NCI-H1048 (cell line): ENCODE measurements at places on chromosomes 7 and 10.

- DNase-seq: no peak
These were observed 157.0 kb downstream of the PRKAG2 start for GRCh38 chr7:151719897-151720242.

- no peak for DNase-seq
These were observed 146.8 kb downstream of the SPAG6 start for GRCh38 chr10:22491931-22492615.

- DNase-seq: no peak
These were observed 105.0 kb downstream of the TRIM24 start for GRCh38 chr7:138565071-138565450.

DNA sequence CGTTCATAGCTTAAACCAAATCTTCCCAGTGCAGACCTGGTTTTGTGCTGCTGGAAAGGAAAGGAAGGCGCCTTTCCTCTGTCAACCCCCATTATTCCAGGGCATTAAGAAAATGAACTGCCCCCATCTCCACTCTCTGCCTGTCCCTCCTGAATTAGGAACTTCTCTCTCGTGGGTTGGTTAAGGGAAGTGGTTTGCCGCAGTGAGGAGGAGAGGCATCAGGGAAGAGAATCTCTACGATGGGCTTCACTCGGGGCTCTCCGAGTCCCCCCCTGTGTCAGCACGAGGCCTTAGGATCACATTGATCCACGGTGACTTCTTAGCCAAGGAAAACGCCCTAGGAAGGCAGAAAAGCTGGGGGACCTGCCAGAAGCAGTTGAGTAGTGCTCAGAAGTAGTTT lies 53.9 kb upstream of the LYZL2 start:
- no peak for DNase-seq

DNA sequence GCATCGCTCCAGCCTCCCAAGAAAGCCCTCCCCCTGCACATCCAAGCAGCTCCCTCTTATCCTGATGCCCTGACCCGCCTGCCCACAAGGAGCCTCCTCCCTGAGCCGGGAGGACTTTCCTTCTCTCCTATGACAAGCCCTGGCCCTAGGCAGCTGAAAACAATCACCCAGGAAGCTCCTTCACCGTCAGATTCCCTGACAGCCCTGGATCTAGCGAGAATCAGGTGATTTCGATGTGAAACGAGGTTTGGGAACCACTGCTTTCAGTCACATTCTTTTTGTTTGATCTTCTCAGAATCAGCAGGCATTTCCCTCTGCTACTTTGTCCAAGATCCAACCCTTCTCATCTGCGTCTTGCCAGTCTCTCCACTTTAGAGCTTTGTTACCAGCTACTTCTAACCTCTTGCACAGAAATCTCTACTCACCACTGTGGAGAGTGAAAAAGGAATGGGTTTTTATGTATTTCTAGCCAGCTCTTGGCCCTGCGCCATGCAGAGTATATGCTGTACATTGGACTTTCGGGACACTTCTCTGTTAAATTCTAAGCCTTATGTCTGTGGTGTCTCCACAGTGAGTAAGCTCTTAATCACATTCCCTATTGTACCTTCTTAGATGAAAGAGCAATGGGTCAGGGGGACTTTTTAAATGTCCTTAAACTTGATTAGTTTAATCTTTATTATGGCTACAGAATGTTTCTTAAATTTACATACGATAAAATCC lies 253.2 kb upstream of the C7orf33 start:
- DNase-seq: no peak
